ENCODE measurements at places on chromosomes 4 and X.

DNA sequence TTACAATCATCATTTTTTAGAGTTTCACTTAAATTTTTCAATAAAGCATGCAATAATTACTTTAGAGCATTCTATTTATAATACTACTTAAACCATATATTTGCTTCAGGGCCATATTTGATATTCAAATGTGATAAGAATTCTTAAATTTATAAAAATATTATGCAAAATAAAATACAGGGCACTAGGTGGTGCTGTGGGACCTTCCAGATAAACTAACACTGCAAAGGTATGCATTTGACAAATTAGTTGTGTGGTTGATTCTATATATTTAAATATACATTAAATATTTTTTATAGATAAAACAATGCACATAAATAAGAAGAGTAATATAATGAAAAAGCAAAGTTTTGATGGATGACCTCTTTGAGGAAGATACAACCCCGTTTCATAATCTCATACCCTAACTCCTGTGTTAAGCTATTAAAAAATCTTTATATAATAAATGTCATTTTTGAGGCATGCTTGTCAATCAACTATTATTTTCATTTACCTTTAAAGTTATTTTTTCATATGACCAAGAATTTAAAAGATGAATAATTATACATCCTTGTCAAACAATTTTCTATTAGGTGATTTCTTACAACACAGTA lies 128.4 kb downstream of the REELD1 start:
- DNase-seq = peak; percentile 21

DNA sequence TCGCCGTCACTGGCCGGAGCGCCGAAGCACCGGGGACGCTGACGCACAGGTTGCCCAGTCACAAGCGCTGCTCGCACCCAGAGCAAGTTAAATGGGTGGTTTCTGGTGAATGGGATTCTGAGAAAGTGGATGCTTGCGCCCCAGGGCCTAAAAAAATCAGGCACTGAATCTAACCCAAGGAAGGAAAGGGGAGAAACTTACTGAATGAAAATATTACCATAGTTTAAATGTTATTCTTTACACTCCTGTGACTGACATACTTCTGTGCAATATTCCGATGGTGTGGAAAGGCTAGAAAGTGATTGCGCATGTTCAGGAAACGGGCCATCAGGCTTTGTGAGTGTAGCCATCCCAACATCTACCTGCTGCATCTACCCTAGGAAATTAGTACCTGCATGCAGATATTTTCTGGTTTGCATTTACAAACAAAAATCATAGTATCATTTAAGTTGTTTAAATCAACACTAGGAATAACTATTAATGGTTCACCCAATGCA lies 838 bp upstream of the ABCG2 start:
- no peak for DNase-seq

- DNase-seq = no peak
Measured at GRCh38 chr4:34922325-34922724, 1322.0 kb downstream of the ARAP2 start.

DNA sequence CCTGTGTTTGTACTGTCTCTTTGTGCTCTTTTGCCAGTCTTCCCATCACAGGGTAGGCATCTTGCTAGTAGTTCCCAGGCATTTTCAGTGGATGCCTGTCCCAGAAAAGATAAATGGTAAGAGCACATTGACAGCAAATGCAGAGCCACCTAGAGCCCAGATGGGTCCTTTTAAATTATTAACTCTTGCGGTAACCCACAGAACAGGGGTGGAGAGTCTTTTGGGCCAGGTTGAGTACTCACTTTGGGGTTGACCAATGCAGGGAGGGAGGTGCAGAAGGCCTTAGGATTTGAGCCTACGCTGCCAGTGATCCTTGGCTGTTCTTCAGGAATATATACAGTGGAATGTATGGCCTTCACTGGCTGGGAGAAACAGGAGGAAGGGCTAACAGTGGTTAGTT lies 173.8 kb downstream of the MSN start:
- DNase-seq = no peak

- DNase-seq = no peak
Measured at GRCh38 chrX:66012094-66012534, 27.8 kb downstream of the VSIG4 start.

GRCh38 chr4:84971319-84971932 lies 4.9 kb upstream of the WDFY3 start:
- DNase-seq = peak; percentile 58

GRCh38 chr4:167234316-167234881 lies at the start of gene SPOCK3:
SPOCK3 (minus strand) TSS chr4:167234494.
- DNase-seq = peak; percentile 45

DNA sequence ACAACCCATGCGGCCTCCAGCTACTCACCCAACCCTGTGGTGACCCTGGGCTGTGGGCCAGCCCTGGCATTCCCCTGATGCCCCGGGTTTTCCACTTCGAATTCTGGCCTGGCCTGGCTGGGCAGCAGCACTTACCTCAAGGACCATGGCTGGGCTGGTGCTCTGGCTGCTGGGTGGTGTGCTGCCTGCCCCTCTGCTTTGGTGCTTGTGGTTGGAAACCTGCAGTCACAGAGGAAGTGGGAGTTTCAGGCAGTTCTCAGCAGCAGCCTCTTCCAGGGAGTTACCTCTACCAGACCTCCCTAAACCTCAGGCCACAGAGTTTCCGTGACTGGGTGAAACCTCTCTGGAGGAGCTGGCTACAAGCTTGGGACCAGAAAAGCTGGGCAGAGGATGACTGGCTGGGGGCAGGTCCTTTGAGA lies at the start of gene CXCR3:
TSS of gene CXCR3 (minus strand) at position 209 of the 419 bp plus-strand sequence. CDS start at position 147, 62 bp downstream.
- no peak for DNase-seq

GRCh38 chr4:119050527-119051090 lies 85.0 kb upstream of the MYOZ2 start:
- DNase-seq = no peak

GRCh38 chrX:40818236-40818635 lies 82.9 kb upstream of the MED14 start:
- no peak for DNase-seq

- DNase-seq = no peak
Measured at GRCh38 chr4:138665851-138666250, 349.7 kb upstream of the NOCT start.

DNA sequence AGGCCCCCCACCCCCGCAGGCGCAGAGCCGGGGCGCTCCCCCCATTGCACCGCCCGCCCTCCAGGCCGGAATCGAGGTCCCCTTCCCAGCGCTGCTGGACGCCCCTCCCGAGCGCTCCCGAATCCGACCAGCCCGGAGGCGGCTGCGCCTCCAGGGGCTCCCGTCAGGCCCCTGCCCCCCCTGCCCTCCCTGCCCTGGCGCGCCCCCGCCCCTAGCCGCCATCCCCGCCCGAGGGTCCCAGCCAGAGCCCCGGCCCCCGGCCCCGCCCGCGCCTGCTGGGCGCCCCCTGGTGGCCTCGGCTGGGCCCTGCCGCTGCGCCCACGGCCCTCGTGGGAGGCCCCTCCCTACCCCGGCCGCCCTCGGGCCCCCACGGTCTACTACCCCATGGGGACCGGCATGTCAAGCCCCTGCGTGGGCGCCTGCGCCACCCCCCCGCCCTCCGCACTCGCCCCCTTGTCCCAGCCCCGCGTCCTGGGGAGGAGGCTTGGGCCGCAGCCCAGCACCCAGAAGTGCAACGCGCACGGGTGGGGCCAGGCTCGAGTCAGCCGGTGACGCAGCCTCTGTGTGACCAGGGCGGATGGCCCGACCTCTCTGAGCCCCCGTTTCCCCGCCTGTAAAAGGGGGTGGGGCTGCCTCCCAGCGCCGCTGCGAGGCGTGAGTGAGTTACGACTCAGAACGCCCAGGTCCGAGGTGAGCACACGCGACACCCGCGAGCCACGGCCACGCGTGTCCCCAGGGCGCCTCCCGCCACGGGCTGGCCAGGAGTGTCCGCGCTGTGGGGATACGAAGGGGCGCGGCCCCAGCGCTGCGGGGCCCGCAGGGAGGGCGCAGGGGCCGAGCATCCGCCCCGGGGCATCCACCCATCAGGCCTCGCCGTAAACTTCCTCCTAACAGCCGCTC lies 104.9 kb downstream of the FAM53A start:
- peak; percentile 12 for DNase-seq

DNA sequence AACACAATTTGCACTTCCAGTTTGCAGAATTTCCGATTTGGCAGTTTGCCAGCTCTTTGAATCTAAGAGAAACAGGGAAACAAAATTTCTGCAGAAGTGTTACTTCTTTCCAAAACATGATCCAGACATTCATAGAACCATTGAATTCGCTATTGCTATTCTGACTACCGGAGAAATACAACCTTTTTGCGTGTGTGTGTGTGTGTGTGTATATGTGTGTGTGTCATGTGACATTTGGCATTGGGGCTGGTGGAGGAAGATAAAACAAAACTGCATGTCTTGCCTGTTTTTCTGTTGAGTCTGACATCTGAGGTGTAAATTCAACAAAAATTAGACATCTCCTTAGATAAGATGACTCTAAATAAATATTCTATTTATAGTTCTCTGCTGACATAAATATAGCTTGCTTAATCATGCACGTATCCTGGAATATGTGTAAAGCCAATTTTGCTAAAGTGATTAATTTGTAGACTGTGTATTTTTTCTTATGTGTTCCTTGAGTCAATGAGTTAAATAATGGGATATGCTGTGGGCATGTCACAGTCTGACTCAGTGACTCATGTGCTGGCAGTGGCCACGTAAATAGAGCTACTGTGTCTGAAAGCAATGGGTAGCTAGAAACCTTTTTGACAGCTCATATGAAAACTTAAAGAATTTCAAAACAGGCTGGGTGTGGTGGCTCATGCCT lies 98.9 kb downstream of the HPGD start:
- DNase-seq = no peak

DNA sequence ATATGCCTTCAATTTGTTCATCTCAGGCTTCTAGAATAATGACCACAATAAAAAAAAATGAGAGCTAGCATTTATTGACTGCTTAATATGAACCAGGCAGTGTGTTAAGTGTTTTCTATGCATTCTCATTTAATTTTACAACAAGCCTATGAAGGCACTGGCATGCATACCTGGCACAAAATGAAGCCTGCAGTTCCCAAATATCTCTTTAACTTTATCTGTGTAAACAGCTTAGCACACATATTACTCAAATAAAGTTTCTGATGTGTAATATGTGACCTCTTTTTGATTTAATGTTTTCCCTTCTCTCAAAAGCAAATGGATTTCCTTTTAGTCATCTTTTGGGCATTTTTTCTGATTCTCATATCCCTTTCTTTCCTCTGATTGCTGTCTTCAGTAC lies 671.8 kb downstream of the PCDH7 start:
- no peak for DNase-seq

DNA sequence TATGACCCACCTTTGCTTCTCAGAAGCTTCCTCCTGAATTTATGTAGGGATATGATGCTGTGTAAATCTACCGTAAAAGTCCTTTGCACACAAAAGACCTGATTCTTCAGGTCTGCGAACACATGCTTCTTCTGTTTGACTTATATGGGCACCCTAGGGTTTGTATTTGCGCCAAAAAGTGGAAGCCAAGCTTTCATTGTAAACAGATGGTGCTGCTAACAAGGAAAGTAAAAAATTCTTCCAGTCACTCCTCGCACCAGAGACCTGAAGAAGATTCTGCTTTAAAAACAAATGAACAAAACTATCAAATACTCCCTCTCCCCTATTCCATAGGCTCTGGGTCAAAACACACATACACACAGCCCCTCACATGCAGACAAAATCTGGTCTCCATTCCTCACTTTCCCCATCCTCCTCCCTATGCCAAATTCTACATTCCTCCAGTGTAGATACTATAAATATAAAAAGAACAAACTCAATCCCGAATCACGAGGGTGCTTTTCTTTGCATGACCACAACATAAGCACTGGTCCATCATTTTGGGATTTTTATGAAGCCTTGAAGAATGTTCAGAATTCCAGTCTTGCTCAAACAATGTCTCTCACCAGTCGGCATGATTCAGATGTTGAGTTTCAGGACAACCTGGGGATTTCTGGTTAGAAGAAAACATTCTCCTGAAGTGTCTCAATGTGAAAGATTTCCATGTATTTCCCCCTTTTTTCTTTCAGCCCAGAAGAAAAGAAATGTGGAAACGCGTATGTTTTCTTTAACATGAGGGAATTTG lies 125.1 kb downstream of the PALLD start:
- no peak for DNase-seq

DNA sequence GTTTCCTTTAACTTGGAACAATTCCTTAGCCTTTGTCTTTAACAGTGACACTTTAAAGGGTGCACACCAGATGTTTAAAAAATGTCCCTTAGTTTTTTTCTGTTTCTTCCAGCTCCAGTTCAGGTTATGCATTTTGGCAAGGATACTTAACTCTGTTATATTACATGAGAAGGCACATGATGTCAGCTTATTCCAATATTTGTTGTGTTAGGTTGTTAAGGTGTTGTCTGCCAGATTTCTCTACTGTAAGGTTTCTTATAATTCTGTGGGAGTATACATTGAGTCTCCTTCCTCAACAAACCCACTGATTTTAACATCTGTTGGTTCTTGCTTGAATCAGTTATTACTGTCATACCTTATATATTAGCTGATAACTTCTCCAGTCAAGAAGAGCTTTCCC lies 33.3 kb downstream of the REST start:
- DNase-seq = no peak

DNA sequence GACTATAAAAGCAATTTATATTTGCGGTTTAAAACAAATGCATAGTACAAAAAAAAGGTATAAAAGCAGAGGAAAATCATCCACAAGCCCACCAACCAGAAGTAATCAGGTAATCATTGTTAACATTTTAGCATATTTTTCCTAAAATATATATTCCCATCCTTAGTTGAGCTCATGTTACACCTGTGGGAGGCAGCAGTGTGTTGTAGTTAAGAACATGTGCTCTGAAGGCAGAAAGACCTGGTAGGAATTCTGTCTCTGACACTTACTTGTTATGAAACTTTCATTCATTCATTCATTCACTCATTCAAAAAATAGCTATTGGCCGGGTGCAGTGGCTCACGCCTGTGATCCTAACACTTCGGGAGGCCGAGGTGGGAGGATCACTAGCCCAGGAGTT lies 15.4 kb upstream of the CDKL5 start:
- peak; percentile 14 for DNase-seq

DNA sequence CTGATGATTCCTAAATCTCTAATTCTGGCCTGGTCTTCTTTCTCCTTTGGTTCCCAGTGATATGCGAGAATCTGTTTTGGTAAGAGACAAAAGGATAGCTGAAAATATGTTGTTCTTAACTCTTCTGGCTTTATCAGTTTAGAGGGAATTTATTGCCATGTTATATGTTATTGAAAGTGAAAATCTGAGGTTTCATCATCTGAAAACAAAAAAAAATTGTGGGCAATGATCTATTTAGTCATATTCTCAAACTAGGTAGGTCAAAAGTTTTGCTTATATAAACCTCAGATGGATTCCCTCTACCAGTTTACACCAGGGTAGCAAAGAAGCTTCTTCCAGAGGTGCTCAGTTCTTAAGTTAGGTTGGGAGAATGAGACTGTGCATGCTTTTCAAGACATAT lies 103.6 kb downstream of the ITM2A start:
- no peak for DNase-seq

- no peak for DNase-seq
Measured at GRCh38 chr4:38495446-38495845, 168.6 kb upstream of the KLF3 start.

- no peak for DNase-seq
Measured at GRCh38 chr4:10095296-10095991, 21.2 kb downstream of the WDR1 start.

DNA sequence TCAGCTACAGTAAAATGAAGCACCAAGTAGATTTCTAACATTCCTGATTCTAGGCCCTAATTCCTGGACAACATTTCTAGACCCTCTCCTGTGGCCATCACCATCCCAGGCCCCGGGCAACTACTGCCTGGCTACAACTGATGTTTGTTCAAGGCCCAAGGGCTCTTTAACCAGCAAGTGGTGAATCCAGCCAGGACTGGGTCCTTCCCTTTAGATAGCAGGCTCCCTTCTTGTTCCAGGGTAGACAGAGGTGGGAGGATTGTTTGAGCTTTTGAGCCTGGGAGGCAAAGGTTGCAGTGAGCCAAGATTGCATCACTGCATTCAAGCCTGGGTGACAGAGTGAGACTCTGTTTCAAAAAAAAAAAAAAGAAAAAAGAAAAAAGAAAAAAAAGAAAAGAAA lies 12.7 kb upstream of the AADAT start:
- no peak for DNase-seq

All from NCI-H1105 treated with DMSO at 0.1 percent for 48 hours (cell line).